ENCODE measurements at places on chromosomes 16 and 17.

DNA sequence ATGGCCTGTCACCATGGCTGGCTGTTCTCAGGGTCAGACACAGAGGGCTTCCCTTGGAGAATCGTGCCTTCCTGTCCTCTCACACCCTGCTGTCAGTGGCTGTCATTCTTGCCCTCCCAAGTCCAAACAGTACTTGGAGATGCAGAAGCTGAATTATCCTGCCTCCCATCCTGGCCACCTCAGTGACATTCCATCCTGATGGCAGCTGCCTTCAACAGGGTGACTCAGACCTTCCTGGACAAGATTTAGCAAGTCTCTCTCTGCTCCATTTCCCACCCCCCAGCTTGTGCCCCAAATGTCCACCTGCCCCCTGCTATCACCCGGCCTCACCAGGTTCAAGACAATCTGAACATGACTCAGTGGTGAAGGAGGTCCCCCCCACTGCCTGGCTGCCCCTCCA lies 4.8 kb upstream of the KRT36 start:
- DNase-seq: no peak

DNA sequence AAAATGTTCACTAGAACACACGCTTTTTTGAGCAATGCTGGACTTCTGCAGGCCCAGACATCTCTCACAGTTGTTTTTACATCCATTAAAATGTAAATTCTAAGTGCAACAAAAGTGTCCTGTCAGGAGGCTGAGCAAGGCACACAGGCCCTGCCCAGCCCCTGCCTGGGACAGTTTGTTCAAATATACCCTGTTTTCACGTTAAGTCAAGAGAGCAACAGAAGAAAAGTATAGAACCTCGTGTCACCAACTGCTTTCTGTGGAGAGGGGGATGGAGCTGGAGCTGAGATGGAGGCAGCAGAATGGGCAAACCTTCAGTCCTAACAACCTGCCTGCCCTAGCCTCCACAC lies 4.3 kb upstream of the HOXB2 start:
- no peak for DNase-seq

GRCh38 chr16:4182581-4183236 lies 59.2 kb downstream of the SRL start:
- no peak for DNase-seq

- no peak for DNase-seq
Measured at GRCh38 chr16:56974549-56975300, 13.0 kb downstream of the CETP start.
